ENCODE measurements at places on chromosomes 12 and 14.

- DNase-seq: no peak
These were observed 259.6 kb upstream of the ALG10B start for GRCh38 chr12:38056701-38057689.

DNA sequence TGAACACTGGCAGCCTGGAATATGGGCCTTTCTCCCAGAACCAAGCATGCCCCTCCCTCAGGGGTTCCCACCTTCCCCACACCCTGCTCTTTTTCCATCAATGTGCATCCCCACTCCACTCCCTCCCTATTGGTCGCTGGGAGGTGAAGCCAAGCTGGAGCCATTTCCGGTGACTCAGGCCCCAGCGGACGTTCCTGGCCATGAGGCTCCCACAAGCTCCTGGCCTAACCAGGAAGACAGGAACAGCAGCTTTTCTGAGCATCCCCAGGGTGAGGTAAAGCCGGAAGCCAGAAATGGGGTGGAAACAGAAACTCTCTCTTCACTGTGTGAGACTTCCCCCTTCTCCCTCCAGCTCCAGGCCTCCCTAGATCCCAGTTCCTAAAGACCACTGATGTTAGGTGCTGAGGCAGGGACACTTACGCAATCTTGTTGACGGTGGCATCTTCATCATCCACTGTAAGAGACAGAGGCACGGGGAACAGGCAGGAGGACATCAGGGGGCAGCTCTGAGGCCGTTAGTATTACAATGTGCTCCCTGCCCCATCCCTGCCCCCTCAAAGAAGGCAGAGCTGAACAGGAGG, 5.1 kb downstream of the LMBR1L start:
- DNase-seq: no peak

- no peak for DNase-seq
These were observed 97.1 kb downstream of the SCAF11 start for GRCh38 chr12:45893240-45893639.

DNA sequence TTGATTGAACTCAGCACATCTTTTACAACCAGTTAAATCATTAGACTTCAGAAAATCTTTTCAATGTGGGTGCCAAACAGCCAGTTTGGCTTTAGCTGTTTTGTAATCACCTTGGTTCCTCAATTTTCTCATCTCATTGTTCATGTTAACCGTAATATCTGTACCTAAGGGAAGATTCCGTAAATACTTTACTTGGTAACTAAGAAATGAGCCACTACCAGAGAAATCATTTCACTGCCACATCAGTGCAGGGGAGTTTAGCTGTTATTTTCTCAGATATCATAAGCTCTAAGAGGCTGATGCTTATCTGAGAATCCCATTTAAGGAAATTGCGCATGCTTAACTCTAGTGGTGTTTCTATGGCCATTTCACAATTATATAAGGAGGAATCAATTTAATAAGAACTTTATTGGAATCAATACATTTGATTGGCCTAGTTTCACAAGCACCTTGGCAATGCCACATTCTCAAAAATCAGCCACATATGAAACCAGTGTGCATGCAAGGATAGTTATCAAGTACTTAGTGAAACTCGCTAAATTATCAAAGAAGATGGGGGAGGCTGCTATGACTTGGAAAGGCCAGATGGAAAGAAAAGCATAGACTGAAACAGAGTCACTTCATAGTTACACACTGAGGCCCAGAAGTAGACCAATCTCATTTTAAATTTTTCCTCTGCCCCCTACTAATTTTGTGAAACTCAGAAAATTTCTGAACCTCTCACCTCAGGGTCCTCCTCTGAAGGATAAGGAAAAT, 28.1 kb upstream of the IL22 start:
- DNase-seq: no peak

- no peak for DNase-seq
These were observed 514.6 kb upstream of the FBXO33 start for GRCh38 chr14:39946807-39947206.

GRCh38 chr12:57340104-57340503, 89.1 kb upstream of the STAC3 start:
- DNase-seq: no peak

GRCh38 chr14:27386391-27386790, 788.6 kb upstream of the NOVA1 start:
- DNase-seq: no peak

- no peak for DNase-seq
These were observed 8.4 kb upstream of the C12orf75 start for GRCh38 chr12:105322070-105322469.

DNA sequence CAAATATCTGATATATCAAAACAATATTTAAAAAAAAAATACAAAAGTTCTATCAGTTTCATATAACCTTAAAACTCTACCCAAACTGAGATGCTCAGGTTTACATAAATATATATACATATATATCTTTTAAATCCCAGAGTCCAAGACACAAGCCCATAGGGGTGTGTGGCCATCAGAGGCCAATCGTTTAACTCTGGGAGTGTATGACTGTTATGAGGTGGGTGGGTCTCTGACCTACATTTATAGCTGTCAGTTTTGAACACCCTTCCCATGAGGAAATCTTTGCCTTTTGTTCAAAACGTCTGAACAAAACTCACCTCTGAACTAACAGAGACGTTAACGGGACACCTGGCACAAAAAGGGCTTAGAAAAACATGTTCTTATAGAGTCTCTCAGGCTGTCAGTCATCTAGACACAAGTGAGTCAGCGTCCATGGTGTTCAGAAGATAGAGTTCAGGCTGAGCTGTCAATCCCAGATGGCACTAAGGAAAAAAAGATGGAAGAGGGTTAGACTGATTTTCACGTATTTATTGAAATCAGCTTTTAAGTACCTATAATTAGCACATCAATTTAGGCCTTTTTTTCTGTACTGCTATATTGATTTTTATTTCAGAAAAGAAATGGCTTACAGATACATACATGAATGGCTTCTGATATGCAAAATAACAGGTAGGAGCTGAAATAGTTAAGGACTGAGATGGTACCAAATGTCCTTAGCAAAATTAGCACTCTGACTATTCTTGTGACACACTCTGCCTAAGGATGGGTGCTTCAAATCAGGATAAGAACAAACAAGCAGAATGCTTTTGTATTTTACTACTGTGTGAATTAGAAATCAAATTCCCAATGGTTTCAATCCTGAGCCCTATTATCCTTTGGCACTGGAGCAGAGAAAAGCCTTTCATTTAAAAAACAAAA, 29.2 kb downstream of the HIGD1C start:
- no peak for DNase-seq
